ENCODE measurements at places on chromosomes 2 and 18. TPM values are rescaled to one million over a fixed set of nuclear protein-coding genes. Genes with fewer than 3 reads are reported as not detected.

The C2orf15 gene
- not detected for total RNA-seq

The PRKAG3 gene
- 0.19 TPM for total RNA-seq

The GPR45 gene
- total RNA-seq: not detected

The NPAS2 gene
- total RNA-seq: 42.0 TPM

GRCh38 chr2:100045000-100045399 lies 97.4 kb downstream of the AFF3 start:
- DNase-seq: no peak
- H3K4me3 ChIP-seq: no peak overlapping the region
- H3K27me3 ChIP-seq: no peaks in the 10 kb centered on the region
- H3K4me1 ChIP-seq: no peaks in the 10 kb centered on the region

- no peak overlapping the region for H3K4me3 ChIP-seq
- no peak overlapping the region for H3K27ac ChIP-seq
- H3K36me3 ChIP-seq: no peaks in the 10 kb centered on the region
Measured at GRCh38 chr18:29586210-29586609, 1409.3 kb upstream of the CDH2 start.

Measured in aorta (tissue), 5 donors.